ENCODE measurements at places on chromosomes 1 and 21. TPM values are rescaled to one million over a fixed set of nuclear protein-coding genes. Genes with fewer than 3 reads are reported as not detected.

DNA sequence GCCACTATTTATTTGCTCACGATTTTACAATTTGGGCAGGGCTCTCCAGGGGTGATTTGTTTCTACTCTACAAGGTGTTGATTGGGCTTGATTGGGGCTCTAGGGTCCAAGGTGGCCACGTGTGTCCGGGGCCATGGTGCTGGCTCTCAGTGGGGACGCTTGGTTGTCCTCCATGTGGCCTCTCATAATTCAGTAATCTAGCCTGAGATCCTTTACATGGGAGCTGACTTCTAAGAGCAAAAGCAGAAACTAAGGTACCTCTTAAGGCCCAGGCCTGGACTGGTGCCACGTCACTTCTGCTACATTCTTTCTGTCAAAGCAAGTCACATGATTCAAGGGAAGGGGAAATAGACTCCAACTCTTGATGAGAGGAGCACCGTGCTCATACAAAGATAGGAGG is 8.1 kb upstream of the PSRC1 start:
- no peak for DNase-seq

DNA sequence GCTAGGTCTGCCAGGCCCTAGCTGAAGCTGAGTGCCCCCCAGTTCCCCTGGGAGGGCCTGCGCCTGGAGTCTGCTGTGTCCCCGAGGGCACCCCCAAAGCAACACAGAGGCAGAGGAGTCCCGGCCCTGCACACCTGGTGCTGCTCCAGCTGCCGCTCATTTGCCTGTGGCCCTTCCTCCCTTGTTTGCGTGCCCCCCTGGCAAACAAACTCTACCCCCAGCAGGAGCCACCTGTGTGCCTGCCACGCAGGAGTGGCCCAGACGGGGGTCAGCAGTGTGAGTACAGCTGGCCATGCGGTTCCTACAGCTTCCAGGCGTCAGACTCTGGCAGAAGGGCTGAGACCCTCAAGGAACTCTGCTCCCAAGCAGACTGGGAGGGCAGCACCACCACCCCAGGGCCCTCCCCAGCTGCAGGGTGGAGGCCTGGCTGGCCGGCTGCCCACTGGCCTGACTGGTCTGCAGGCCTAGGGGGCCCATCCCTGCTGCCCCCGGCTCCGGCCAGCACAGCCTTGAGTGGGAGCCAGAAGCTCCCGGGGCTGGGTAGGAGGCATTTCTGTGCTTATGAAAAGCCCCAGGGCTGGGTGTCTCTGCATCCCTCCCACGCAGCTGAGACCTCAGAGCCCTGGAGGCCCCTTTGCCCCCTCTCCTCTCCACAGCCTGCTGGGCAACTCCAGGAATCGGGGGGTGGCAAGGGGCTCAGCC is 563 bp upstream of the TAS1R3 start:
- DNase-seq = no peak

DNA sequence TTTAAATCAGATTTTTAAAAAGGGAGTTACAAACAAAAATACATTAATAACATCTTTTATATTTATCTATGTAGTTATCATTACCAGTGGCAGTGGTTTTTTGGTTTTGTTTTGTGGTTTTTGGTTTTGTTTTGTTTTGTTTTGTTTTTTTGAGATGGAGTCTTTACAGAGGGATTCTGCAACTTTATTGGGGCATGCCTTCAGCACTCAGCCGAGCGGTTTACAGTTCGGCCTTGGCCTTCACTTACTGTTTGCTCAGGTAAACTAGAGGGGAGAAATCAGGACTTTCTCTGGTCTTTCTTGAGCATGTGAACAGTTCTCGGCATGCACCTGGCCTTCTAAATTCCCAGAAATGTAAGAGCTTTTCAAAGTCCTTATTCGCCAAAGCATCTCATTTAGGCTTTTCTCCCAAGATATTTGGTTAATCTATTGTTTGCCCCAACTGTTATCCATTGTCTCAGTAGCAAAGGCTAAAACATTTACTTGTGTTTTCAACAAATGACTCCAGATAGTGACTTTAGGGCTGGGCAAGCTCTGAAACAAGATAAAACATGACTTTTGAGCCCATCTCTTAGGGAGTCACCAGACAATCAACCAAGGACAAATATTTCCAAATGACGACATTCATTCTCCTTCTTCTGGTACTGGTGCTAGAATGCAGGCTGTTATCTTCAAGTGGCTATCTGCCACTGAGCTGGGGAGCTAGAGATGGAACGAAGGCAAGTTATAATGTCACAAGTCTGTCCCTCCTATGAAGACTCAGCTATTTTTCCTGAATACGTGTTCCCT is 48.4 kb upstream of the ADORA3 start:
- DNase-seq = no peak

DNA sequence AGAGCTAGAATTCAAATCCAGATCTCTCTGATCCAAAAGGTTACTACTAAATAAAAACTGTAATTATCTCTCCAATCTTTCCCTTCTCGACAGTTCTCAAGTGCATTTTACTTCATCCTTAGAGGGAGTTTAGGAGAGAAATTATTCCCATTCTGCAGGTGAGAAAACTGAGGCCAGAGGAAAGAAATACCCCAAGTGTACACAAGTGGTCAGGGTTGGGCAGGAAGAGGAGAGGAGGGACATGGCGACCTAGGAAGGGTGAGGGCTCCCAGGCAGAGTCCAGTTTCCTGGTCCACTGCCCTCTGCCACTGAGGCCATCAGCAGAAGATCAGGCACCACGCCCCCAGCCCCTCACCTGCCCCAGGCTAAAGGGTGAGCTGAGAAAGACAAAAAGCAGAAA is 127.1 kb upstream of the RUNX3 start:
- DNase-seq = no peak

DNA sequence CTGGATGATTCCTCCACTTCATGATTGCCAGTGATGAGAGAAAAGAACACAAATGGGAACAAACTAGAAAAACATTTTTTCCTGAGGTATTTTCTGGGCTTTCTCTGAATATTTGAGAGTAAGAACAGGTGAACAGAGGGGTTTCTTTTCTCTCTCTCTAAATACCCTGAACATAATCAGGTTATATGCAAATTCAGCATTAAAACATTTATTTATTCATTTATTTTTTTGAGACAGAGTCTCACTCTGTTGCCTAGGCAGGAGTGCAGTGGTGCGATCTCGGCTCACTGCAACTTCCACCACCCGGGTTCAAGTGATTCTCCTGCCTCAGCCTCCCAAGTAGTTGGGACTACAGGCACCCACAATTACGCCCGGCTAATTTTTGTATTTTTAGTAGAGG is 5.8 kb upstream of the LEFTY2 start:
- DNase-seq = no peak

DNA sequence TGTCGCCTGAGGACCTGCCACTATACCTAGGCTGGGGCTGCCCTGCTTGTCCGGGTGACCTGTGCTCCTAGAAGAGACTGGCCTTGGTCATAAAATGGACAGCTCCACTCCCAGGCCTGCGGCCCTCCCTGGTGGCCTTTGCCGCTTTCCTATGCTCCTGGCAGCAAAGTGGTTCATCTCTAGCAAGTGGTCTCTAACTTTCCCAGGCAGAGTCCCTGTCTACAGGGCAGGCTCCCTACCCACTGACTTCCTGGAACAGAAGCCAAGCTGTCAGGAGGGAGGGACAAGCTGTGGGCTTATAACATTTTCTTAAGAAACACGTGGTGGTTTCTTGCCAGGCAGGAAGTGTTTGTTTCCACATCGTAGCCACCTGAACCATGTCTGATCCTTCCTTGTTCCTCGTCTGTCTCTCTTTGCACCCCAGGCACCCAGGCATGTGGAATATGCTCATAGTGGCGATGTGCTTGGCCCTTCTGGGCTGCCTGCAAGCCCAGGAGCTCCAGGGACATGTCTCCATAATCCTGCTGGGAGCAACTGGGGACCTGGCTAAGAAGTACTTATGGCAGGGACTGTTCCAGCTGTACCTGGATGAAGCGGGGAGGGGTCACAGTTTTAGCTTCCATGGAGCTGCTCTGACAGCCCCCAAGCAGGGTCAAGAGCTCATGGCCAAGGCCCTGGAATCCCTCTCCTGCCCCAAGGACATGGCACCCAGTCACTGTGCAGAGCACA is 10.1 kb downstream of the H6PD start:
- no peak for DNase-seq

- DNase-seq = no peak
Observed at GRCh38 chr1:47847763-47848162, 149.4 kb downstream of the TRABD2B start.

DNA sequence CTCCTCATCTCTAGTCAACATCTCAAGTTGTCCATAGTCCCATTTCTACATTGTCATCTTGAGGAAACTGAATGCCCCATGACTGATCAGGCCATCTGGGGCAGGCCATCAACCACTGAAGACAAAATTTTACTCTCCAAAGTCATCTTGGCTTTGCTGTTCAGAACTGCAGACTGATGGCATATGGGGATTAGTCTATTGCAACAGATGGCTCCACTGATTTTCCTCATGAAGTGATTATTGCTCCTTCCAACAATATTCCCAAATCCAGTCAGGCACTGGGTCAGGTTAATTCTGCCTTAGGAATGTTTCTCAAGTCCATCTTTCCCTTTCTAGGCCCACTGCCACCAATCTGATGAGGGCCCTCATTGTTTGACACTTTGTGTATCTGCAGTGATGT is 101.7 kb downstream of the ESRRG start:
- DNase-seq = no peak

GRCh38 chr1:6093611-6094010 is 47.9 kb downstream of the KCNAB2 start:
- DNase-seq = no peak

DNA sequence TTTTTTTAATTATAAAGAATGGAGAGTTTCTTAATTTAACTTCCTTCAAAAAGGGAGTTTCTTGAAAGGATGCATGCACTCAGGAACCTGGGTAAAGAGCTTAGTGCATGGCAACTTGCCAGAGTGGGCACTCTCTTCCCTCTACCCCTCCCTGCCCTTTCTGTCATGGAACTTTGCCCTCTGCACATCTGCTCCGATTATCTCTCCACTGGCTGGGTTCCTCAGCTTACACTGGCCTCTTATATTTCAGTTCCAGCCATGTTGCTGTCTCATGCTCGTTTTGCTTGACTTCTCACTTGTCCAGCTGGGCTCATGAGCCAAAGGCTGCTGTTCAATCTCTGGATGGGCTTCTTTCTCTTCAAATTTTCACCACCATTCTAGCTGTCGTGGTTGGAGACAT is 87.0 kb downstream of the NCAM2 start:
- no peak for DNase-seq

DNA sequence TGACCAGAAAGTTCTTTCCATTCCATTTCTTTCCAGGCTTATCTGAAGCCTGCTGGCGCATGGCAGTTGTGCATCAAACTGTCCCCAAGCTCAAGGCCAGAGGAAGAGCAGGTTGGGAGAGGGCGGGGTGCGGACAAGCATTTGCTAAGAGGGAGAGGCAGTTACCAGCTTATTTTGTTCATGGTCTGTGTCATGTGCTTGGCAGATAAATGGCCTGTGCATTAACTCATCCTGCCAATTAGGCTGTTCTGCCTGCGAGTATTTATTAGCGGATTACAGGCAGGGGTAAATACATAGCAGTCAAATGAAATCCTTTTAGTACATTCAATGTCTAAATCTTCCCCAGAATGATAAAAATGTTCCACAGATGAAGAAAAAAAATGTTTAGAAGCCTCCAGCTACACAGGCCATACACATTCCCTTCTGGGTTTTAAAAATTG is 48.9 kb upstream of the B3GALNT2 start:
- DNase-seq = no peak

- DNase-seq = no peak
Observed at GRCh38 chr1:176692431-176692830, 229.5 kb downstream of the PAPPA2 start.

- DNase-seq = no peak
Observed at GRCh38 chr1:214027498-214027897, 39.7 kb downstream of the PROX1 start.

DNA sequence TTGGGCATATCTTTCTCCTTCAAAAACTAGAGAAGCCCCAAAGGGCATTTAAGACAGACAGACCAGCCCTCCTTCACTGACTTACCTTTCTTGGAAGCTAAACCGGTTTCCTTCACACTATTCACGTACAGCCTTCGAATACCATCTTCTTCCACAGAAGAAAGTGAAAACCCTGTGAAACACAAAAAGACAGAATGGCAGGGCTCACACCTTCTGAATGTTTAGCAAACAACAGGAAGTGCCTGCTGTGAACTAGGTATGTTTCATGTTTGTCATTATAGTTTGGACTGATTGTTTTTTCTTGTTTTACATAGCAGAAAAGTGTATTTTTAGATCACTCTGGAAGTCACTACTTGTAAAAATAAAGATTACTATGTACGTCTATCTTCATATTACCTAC is 148.6 kb upstream of the KRTAP19-8 start:
- no peak for DNase-seq

DNA sequence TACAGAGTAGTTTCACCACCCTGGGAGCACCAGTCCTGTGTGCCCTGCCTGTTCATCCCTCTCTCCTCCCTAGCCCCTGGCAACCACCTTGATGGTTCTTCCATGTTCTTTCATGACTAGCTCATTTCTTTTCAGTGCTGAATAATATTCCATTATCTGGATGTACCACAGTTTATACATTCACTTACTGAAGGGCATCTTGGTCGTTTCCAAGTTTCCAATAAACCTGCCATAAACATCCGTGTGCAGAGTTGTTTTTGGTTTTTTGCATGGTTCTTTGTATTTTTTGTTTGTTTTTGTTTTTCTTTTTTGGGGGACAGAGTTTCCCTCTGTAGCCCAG is 13.9 kb downstream of the TIAM1 start:
- DNase-seq = no peak

DNA sequence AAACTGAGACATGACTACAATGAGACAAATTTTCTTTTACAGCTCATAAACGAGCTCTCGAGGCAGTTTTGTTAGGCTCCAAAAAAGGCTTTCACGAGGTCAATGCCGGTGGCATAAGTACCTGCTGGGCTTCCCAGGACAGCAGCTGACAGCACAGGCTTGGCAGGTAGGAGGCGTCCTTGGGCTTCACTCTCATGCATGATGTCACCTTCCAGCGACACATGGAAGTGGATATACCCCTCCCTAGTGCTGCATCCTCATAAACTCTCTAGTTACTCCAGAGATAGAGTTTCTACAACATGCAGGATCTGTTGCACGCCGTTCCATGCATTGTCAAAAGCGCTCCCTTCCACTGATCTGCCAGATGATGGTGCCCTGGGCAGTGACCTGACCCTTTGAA is 112.5 kb upstream of the PAXBP1 start:
- no peak for DNase-seq

DNA sequence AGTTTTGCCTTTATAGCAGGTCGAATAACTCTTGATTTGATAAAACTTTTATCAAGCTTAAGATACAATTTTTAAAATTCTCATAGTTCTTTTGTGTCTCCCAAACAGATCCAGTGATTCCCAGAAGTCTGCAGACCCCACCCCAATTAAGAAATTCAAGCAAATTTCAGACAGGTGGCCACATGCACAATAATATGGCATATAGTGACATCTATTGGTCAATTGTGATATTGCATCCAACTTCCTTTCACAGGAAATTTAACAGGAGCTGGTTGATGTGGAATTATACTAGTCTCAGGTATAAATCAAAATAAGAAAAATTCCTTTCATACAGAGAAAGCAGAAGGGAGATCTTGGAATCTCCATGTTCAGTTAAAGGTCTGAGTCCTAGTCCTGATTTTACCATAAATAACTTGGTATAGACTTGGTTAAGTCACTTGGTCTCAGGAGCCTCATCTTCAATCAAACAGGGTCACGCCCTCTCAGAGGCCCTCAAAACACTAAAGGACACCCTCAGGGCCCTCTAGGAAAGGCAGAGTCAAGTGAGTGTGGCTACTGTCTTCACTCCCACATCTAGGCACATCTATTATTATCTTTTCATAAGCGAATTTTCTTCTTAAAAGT is 24.1 kb downstream of the PIGM start:
- DNase-seq = no peak

The PLCH2 gene
- 1.9 TPM for polyA plus RNA-seq

The CD5L gene
- polyA plus RNA-seq = 0.10 TPM

The TEKT2 gene
- 10.3 TPM for polyA plus RNA-seq

Data from right renal cortex interstitium (tissue), 3 donors.